ENCODE measurements at places on chromosomes 2 and 18. TPM values are rescaled to one million over a fixed set of nuclear protein-coding genes. Genes with fewer than 3 reads are reported as not detected.

The CRACDL gene
- 9.1 TPM for polyA plus RNA-seq

The GYPC gene
- polyA plus RNA-seq = 23.7 TPM

The DQX1 gene
- polyA plus RNA-seq = 7.3 TPM

The IL1F10 gene
- polyA plus RNA-seq = 0.51 TPM

The STRN gene
- polyA plus RNA-seq = 12.2 TPM

The SERPINB4 gene
- 68.4 TPM for polyA plus RNA-seq

The ORC2 gene
- 7.0 TPM for polyA plus RNA-seq

The CFC1B gene
- polyA plus RNA-seq = not detected

The CABLES1 gene
- polyA plus RNA-seq = 10.0 TPM

The MLPH gene
- polyA plus RNA-seq = 3.4 TPM

The LHCGR gene
- polyA plus RNA-seq = 0.59 TPM

The NOL4 gene
- polyA plus RNA-seq = not detected

The INPP5D gene
- 5.6 TPM for polyA plus RNA-seq

The CYRIA gene
- 0.47 TPM for polyA plus RNA-seq

The KRTCAP3 gene
- 21.0 TPM for polyA plus RNA-seq
